ENCODE measurements at places on chromosomes 11 and 22.

- no peak for DNase-seq
These were observed 91.9 kb upstream of the BID start for GRCh38 chr22:17866127-17866526.

GRCh38 chr11:125380756-125381445 is 115.2 kb downstream of the FEZ1 start:
- no peak for DNase-seq

- DNase-seq: no peak
These were observed 763.2 kb upstream of the TENM4 start for GRCh38 chr11:80204021-80204420.

GRCh38 chr11:122285070-122285988 is 169.3 kb upstream of the BLID start:
- no peak for DNase-seq

DNA sequence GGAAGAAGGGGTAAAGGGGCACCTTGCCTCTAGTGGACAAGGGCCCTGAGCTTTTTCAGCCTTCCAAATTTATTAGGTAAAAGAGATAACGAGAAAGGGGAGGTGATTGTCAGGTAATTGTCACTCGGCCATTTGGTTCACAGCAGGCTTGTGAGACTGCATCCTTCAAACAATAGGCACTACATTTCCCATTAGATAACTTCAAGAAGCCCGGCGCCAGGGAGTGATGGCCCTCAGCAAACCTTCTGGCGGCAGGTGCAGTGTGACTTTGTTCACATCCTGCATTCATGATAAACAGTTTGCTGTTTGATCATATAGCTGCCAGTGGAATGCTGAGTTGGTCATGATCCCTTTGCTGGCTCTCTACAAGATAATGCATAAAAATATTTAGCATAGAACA is 185.1 kb downstream of the CWF19L2 start:
- DNase-seq: no peak

DNA sequence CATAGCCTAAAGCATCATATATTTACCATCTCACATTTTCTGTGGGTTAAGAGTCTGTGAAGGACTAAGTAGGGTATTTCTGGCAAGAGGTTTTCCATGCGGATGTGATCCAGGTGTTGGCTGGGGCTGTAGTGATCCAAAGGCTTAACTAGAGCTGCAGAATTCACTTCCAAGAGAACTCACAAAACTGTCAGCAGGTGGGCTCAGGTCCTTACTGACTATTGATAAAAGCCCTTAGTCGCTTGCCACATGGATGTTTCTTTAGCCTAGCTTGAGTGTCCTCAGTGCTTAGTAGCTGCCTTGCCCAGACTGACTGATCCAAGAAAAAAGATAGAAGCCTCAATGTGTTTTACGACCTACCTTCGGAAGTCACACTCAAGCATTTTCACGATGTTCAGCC is 250.8 kb downstream of the CNTN5 start:
- no peak for DNase-seq

GRCh38 chr11:73519266-73519665 is 78.6 kb downstream of the FAM168A start:
- DNase-seq: no peak

GRCh38 chr11:18624161-18624560 is 10.0 kb downstream of the SPTY2D1 start:
- no peak for DNase-seq

GRCh38 chr11:45428541-45429230 is 142.5 kb upstream of the SYT13 start:
- no peak for DNase-seq

DNA sequence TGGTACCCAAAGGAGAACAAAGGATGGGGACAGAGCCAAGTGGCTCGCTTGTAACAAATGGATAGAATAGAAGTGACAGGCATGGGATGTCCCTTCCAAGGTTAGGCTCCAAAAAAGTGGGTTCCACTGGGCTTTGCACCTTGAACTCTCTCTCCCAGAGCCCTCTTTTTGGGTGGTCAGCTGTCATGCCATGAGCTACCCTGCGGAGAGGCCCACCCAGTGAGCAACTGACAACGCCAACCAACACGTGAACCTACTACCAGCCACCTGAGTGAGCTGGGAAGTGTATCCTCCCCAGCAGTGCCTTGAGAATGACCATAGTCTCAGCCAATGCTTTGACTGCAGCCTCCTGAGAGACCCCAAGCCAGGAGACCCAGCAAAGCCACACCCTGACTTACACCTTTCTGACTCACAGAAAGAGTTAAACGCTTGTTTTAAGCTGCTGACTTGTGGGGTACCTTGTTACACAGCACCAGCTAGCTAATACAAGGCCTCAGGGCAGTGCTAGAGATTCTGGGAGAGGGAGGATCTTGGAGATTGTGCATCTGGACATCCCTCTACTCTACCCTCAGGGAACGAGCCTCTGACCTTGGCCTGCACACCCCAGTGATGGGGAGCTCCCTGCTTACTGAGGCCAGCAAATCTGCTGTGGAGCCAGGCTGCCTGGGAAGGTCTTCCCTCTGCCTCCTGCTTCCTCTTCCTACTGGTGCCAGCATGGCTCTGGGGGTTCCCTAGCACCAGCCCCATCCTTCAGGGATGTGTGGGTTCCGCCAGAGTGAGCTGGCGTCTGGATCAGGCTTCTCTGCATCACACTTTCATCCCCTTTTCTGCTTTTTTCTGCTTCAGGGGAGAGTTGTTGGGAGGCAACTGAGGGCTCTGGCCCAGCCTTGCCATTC is 29.1 kb upstream of the RFPL3 start:
- no peak for DNase-seq

All from activated CD4-positive, alpha-beta T cell treated with anti-CD3 and anti-CD28 coated beads, Interleukin-2, amount 50 U/mL, for 1 hour (primary cell).